ENCODE measurements at places on chromosomes 12 and 14. TPM values are rescaled to one million over a fixed set of nuclear protein-coding genes. Genes with fewer than 3 reads are reported as not detected.
A peak's percentile ranks its signal among the peaks of the same experiment; 100 is the strongest.

DNA sequence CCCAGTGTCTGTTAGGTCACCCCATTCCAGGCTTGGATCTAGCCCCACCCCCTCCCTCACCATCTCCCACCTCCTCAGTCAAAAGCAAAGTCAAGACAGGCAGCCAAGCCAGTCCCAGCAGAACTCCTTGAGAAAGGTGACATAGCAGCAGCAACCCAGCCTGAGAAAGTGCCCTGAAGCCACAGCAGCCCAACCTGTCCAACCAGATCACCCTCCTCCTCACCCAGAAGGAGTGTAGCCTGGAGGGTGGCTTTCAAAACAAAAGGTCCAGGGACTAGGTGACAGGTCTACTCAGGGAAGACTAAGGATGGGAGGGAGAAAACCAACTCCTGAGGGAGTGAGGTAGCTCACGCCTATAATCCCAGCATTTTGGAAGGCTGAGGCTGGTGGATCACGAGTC lies 5.2 kb downstream of the RAB15 start:
- H3K36me3 ChIP-seq = no peaks in the 10 kb centered on the region
- no peak overlapping the region for H3K4me3 ChIP-seq
- H3K4me1 ChIP-seq = peaks cover 19% of the 10 kb centered on the region
- H3K27me3 ChIP-seq = no peaks in the 10 kb centered on the region
- no peak overlapping the region for H3K27ac ChIP-seq

- H3K27me3 ChIP-seq = no peaks in the 10 kb centered on the region
- DNase-seq = no peak
- H3K4me3 ChIP-seq = no peak overlapping the region
- H3K36me3 ChIP-seq = peaks cover 16% of the 10 kb centered on the region
- peaks cover 63% of the 10 kb centered on the region for H3K4me1 ChIP-seq
These were observed 4.2 kb downstream of the SOCS4 start for GRCh38 chr14:55031190-55031589.

- H3K27me3 ChIP-seq = no peaks in the 10 kb centered on the region
- H3K4me1 ChIP-seq = peaks cover 48% of the 10 kb centered on the region
- DNase-seq = no peak
- H3K4me3 ChIP-seq = peak overlapping the region; percentile 94
- H3K36me3 ChIP-seq = no peaks in the 10 kb centered on the region
These were observed 1.3 kb upstream of the DYRK2 start for GRCh38 chr12:67647181-67647798.

DNA sequence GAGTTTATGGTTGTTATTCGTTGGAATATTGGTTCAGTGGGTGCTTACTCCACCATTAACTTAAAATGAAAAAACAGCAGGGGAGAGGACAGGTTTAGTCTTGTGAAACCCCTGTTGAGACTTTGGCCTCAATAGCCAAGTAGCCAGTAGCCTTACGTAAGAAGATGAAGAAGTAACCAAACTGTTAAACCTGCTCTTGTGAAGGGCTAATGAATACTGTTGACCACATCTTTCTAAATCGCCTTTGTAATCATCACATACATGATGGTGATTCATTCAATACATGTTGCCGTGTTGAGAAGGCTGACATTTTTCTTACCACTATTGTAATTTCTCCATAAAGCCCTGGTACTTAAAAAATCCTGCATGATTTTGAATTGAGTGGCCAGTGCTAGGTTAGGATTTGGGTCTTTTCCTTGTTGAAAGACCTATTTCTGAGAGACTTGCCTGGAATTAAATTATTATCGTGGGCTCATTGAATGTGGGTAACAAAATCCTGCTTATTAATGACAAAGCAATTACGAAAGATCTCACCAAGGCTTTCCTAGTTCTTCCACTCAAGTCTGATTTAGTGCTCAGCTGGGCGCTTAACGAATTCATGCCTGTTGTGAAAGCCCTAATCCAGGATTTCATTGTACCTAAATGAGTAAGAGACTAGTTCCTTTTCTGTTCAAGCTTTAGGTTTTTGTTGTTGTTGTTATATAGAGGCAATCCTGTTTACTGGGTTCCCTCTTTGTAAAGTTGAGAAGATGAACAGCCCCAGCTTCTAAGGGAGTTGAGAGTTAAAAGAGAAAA lies 333.1 kb downstream of the FUT8 start:
- H3K27ac ChIP-seq = no peak overlapping the region
- H3K27me3 ChIP-seq = no peaks in the 10 kb centered on the region
- no peak for DNase-seq
- H3K4me3 ChIP-seq = no peak overlapping the region

DNA sequence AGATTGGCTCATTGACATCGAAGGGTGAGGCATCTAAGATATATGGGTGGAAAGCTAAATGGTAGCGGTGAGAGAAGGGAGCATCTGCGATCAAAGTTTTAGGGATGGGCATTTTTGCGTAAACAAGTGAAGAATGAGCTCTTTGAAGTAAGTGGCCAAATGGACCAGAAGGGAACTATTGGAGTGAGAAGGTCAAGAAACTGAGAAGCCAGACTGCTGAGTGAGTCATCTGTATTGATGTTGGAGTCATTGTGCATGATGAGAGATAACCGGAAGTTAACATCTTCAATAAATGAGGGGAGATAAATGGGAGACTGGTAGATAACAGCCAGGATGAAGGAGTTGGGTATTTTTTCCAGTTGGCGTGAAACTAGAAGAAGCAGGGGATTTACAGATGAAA lies 271.9 kb upstream of the PDE3A start:
- H3K4me3 ChIP-seq = no peak overlapping the region
- no peaks in the 10 kb centered on the region for H3K27me3 ChIP-seq
- no peaks in the 10 kb centered on the region for H3K36me3 ChIP-seq
- peaks cover 12% of the 10 kb centered on the region for H3K4me1 ChIP-seq
- no peak for DNase-seq
- no peak overlapping the region for H3K27ac ChIP-seq

- no peaks in the 10 kb centered on the region for H3K36me3 ChIP-seq
- no peaks in the 10 kb centered on the region for H3K4me1 ChIP-seq
- no peak overlapping the region for H3K27ac ChIP-seq
- no peak for DNase-seq
- H3K4me3 ChIP-seq = no peak overlapping the region
These were observed 51.1 kb upstream of the PWP1 start for GRCh38 chr12:107634530-107634929.

GRCh38 chr14:44352201-44352600 lies 154.9 kb downstream of the FSCB start:
- H3K4me3 ChIP-seq = no peak overlapping the region
- H3K4me1 ChIP-seq = no peaks in the 10 kb centered on the region
- no peak overlapping the region for H3K27ac ChIP-seq
- no peaks in the 10 kb centered on the region for H3K36me3 ChIP-seq
- no peaks in the 10 kb centered on the region for H3K27me3 ChIP-seq

DNA sequence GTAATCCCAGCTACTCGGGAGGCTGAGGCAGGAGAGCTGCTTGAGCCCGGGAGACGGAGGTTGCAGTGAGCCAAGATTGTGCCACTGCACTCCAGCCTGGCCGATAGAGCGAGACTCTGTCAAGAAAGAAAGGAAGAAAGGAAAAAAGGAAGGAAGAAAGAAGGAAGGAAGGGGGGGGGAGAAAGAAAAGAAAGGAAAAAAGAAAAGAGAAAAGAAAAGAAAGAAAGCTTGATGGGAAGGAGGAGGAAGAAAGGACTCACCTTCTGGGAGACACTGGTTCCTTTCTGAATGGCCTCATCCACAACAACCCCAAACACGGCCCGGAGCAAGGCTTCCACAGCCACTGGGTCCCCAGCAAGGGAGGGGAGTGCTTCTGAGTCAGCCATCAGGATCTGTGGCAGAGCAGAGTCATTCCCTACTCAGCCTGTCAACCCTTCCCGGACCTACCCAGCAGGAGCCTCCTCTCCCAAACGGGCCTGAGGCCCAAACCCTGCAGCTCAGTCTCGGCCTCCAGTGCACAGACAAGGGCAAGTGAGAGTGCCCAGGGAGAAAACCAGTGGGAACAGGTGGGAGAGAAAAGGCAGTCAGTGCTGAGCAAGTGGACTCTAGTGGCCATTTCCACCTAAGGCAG lies 7.3 kb upstream of the ZNF740 start:
- H3K4me1 ChIP-seq = peaks cover 8% of the 10 kb centered on the region
- no peak for DNase-seq
- H3K27ac ChIP-seq = no peak overlapping the region

Gene PLA2G1B
- total RNA-seq = not detected

Gene GXYLT1
- total RNA-seq = 5.4 TPM

Gene CELA1
- not detected for total RNA-seq

Gene PAX9
- not detected for total RNA-seq

Gene TAS2R42
- not detected for total RNA-seq

All from left ventricle myocardium inferior (tissue), 1 donor.